ENCODE measurements at places on chromosomes 2 and 18.

DNA sequence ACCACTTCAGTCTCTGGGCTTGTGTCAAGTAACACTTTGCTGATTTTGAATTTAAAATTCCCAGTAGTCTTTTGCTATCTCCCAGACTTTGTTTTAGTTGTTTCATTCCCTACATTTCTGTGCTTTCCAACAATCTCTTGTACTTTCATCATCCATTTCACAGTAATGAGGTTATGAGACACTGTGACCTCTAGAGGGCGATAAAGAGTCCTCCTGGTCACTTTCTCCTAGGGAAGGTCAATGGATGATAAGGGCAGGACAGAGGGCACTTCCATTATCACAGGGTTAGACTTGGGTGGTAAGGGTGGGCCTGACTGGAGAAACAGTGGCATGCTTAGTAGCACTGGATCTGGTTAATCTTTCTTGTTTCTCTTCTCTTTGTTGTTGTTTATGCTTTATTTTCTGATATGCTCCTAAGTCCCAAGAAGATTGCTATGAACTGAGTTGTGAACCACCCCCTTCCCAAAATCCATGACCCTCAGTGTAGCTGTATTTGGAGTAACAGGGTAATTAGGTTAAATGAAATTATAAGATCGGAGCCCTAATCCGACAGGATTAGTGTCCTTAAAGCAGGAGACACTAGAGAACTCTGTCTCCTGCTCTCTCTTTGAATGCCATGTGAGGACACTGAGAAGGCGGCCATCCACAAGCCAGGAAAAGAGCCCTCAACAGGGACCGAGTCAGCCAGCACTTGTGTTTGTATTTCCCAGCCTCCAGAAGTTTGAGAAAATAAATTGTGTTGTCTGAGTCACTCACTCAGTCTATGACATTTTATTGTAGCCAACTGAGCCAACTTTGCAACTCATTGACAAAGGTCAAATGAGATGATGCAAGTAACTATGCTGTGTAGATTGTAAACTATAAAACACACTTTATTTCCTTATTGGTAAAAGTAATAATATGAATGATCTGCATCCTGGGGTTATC lies 779.2 kb downstream of the CNTNAP5 start:
- no peak for DNase-seq

- no peak for DNase-seq
Observed at GRCh38 chr2:173355132-173355865, 627 bp downstream of the CDCA7 start.

- no peak for DNase-seq
Observed at GRCh38 chr2:68225119-68225632, 27.2 kb downstream of the PPP3R1 start.

DNA sequence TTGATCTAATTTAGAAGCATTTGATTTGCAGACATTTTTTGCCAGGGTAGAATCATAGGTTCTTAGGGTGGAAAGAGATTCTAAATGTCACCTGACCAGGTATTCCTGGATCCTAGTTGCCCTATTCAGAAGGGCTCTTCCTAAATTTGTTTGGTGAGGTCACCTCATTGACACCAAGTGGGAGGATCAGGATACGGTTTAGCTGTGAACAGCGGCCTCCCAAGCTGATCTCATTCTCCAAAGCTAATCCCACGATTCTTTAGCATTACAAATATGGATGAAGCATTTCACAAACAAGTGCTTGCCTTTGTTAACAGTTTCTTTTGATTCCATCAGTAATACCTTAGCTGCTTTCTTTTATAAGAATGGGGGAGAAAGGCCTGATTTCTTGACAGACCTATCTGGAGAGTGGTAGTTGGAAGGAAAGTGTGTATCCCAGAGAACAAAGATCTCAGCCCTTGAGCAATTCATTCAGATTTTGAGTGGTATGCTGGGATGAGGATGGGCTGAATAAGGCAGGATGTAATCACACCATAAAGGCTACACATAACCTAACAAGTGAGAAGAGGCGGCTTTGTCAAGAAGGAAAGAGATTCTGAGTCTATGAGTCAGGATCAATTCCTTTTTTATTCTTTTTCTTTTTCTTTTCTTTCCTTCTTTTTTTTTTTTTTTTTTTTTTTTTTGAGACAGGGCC lies 16.6 kb downstream of the KCTD1 start:
- no peak for DNase-seq

DNA sequence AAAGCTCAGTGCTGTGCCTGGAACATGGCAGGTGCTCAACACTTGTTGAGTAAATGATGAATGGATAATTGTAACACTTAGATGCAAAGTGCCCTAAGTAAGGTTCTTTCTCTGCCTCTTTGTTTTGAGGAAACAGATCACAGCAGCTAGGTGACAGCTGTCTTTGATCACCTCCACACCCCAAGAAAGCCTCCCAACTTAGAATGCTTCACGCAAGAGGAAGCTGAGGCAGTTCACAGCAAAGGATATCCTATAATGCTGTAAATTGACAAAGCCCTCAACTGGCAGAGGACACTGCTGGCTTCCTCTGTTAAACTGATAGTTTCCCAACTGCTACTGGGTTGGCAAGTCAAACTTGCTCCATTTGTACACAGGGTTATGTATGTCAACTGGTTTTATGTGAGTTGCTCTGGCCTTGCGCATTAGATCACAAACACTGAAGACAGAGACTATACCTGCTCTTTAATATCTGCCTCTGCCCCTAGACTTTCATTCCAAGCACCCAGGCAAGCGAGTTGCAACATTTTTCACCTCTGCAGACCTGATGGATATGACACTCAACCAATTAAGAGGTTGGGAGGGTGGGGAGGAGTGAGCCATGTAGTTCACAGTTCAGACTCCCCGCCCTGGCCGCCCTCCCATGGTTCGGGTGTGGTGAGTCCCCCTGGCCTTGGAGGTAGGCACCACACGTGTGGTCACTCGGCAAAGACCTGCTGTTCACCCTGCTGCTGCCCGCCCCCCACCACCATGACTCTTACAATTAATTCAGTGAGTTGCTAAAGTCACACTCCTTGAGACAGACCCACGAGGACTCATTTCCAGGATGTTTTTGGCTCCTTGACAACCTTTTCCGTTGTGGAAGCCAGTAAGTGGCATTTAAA lies 4.8 kb upstream of the MALL start:
- no peak for DNase-seq

DNA sequence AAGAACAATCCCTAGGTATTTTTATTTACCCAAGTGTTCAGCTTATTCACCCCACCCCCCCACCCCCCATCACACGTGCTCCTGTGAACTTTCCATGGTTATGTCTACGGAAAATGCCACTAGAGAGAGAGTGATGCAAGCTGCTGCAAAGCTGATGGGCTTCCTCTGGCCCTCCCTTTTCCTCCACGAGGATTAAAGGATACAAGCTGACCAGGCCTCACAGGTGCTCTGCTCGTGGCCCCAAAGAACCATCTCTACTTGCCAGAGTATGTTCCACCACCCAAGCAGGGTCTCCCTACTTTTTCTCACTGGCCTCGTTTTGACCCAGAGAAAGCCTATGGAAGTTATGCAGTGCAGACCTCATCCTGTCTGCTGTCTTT lies 342.6 kb downstream of the CELF4 start:
- no peak for DNase-seq

- DNase-seq = no peak
Observed at GRCh38 chr2:27021253-27022049, 11.3 kb upstream of the TMEM214 start.

DNA sequence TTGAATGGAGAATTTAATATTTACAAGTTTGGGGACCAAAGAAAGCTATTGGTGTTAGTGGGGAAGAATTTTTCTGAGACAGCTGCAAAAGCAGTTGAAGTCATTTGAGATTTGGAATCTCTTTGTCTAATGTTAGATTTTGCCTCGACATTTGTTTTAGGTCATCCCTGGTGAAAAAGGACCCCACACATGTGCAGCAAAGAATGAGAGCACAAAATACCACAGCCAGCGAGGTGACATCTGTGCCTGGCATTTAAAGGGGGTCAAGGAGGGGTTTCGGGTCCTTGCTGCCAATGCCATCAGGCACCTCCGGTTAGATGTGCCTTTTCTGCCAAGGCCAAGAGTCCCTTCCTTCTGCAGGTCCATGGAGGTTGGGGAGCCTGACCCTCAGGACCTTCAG lies 173.3 kb downstream of the TRIB2 start:
- DNase-seq = no peak

GRCh38 chr18:67893916-67894315 lies 377.4 kb upstream of the DSEL start:
- DNase-seq = no peak

- DNase-seq = no peak
Observed at GRCh38 chr2:48203668-48204067, 297.4 kb upstream of the FBXO11 start.

DNA sequence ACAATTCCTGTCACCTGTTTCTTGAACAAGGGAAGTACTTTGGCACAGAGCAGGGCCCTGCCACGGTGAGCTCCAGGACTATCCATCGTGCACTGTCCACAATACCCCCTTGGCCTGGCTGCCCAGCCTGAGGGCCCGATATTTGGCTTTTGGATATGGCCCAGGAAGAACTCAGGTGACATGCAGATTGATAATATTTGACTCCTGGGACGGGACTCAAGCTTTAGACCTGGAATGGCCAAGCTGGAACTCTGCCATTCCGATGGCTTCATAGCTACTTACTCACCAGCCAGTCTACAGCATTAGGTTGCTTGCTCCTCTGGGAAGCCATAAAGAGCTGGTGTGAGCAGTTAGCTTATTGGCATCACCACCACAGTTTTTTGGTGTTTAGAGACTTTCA lies 26.6 kb downstream of the EML6 start:
- no peak for DNase-seq

DNA sequence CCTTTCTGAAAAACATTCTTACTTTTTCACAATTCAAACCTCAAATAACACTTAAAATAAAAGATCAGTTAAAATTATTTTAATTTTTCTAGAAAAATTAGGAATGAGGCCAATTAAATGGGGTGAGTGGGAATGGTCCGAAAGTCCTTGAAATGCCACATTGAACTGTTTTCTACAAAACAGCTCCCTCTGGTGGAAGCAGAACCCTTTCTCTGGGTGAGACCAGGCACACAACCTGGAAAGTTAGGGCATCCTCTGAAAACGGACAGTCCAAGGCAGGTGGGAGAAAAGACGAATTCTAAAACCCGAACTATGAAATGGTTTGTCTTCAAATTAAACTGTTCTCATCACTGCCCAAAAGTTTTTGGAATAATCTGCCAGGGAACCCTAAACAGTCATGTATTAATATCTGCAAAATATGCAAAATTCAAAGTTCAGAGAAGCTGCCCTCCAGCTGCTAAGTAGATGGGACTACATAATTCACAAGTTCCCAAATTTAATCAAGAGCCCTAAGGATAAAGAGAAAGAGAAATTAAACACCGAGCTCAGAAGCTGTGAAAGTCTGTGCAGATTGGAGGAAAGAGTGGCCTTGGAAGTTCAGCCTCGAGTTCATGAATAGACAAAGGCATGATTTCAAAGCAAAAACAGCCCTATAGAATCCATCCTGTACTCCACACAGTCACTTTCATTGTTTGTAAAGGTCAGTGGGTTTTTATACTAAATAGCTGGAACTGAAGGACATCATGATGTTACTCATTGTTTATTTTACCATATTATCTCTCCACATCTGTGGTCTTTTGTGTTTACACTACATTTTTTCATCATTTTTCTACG lies 108.3 kb downstream of the PIEZO2 start:
- DNase-seq = peak; percentile 51

- no peak for DNase-seq
Observed at GRCh38 chr2:168731616-168732015, 70.8 kb upstream of the NOSTRIN start.

- DNase-seq = peak; percentile 51
Observed at GRCh38 chr2:227890495-227891079, 19.2 kb downstream of the DAW1 start.

GRCh38 chr2:62928015-62928414 lies 122.6 kb upstream of the OTX1 start:
- DNase-seq = no peak

DNA sequence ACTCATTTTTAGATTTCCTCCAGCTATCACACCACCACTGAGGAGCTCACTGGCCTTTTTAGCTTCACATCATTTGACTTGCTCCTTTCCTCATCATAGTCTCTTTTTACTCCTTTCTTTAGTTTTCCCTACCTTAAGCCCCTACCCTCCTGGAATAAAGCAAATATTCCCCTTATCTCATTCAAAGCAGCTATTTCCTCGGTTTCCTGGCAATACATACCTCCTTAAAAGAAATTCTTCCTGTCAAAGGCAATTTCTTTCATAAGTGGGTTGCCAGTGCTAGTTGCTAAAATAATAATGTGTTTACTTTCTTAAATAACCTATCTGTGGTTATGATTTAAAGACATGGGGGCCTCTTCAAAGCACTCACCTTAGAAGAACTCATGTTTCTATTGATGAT lies 359.3 kb downstream of the GALNT13 start:
- no peak for DNase-seq

GRCh38 chr2:12603781-12604295 lies 112.9 kb upstream of the TRIB2 start:
- no peak for DNase-seq

GRCh38 chr2:235334179-235334578 lies 159.7 kb upstream of the AGAP1 start:
- DNase-seq = no peak

DNA sequence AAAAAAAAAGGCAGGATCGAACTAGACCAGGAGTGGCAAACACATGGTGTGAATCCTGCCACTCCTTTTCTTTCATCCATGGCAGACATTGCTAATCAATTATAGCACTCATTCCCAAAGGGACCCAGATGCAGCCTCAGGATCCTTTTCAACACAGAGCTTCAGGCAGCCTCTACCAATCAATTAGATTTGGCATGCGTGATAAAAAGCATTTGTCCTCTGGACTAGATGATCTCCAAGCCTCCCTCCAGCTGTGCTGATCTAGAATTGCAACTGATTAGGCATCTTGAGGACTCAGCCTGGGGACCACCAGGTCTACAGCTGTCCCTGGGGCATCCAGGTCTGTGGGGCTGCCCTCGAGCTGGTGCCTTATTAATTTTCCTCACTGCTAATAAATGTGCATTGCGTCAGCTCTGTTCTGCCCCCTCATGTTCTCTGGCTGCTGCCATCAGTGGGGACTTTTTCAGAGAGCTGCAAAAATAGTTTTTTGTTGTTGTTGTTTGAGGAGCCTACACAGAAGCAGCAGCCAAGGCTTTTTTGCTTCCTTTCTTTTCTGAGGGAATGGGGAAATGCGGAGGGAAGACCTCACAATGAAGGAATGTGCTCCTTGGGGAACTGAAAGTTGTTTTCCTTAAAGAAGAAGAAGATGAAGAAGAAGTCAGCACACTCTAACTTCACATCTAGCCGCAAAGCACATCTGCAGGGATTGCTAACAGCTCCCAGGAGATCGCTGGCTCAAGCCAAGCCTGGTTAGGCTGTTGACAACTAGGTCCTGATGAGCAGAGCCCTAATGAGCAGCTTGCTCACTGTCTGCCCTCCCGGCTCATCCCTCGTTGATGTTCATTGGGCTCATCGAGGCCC lies 8.8 kb upstream of the ATOH8 start:
- DNase-seq = no peak

DNA sequence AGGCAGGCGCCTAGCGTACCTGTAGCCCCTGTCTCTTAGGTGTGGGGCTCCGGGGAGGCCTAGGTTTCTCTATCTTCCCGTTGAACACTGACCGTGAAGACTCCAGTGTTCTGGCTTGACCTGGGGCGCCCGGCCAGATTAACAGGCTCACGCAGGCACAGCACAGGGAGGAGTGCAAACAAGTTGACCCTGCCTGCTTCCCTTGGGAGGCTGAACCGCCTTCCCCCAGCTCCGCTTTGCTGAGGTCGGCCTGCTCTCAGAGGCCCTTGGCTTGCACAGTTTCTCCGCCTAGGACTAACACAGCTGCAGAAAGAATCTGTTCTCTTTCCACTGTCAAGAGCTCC lies 567 bp downstream of the PCYOX1 start:
- DNase-seq = peak; percentile 13

- no peak for DNase-seq
Observed at GRCh38 chr2:50831676-50832075, 200.3 kb downstream of the NRXN1 start.
